ENCODE measurements at places on chromosomes 6 and 20.

GRCh38 chr6:85674604-85675003 lies 31.9 kb upstream of the SYNCRIP start:
- no peak for DNase-seq
- H3K4me3 ChIP-seq, result peak overlapping the region; percentile 100
- H3K27me3 ChIP-seq, result peaks cover 4% of the 10 kb centered on the region
- H3K4me1 ChIP-seq, result peaks cover 76% of the 10 kb centered on the region

GRCh38 chr6:21180155-21180554 lies 413.4 kb upstream of the SOX4 start:
- no peak for DNase-seq
- no peak overlapping the region for H3K27ac ChIP-seq
- no peak overlapping the region for H3K4me3 ChIP-seq

DNA sequence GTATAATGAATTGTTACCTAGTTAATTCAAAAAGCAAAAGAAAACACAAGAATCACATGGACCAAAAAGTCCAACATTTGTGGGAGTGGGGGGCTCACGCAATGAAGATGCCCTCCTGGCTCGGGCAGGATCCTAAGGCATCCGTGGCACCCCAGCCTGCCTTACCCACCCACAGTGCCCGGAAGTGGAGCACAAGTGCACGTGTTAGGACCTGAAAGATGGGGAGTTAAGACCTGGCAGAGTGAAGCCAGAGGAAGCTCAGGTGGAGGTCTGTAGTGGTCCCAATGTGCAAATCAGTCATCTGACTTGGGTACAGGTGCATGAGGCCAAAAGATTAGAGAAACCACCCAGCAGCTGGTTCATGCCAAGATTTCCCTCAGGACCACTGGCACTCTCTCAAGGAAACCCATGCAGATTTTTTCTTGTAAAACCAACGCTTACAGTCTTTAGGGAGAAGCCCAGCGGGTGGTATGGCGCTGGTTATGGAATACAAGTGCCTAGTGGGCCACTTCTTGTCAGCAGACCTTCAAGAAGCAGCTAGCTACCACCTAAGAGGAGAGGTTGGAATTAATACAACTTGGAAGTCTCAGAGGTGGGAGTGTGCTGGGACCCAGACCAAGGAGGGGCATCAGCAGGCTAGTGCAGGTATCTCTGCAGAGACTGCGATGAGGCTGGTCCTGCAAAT lies 42.1 kb downstream of the BFSP1 start:
- H3K27ac ChIP-seq, result no peak overlapping the region
- DNase-seq, result no peak
- no peaks in the 10 kb centered on the region for H3K36me3 ChIP-seq
- H3K27me3 ChIP-seq, result peaks cover 4% of the 10 kb centered on the region
- no peaks in the 10 kb centered on the region for H3K4me1 ChIP-seq

- peak; percentile 43 for DNase-seq
- H3K27ac ChIP-seq, result no peak overlapping the region
- H3K27me3 ChIP-seq, result no peaks in the 10 kb centered on the region
- no peaks in the 10 kb centered on the region for H3K36me3 ChIP-seq
These were observed 141.1 kb downstream of the PDSS2 start for GRCh38 chr6:107318100-107318736.

DNA sequence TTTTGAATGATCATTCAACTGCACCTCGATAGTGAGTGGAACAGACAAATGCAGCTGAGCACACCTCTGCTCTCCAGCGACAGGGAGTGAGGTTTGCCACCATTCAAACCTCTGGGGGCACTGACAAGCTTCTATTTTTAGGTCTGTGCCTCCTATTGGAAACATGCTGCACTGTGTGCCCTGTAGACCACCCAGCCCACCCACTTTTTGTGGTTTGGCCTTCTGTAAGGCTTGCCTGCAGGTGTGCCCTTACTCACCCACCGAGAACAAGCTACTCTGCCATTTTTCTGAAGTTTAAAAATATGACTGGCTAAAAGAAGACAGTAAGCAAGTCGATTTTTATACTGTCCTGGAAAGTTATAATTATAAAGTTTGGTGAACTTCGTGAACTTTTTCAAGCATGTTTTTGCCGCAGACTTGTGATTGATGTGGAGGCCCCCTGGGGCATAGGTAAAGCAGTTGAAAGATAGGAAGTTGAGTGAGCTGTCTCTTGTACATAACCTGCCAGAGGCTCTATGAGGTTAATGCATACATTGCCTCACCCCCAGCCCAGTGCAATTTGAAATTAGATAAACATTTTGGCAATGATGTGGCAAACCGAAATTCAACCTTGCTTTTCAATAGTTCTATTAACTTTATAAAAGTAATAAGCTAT lies 53.8 kb downstream of the ADGRG6 start:
- peak overlapping the region; percentile 84 for H3K27ac ChIP-seq
- peak overlapping the region; percentile 54 for H3K4me3 ChIP-seq
- DNase-seq, result peak; percentile 40
- no peaks in the 10 kb centered on the region for H3K36me3 ChIP-seq
- H3K27me3 ChIP-seq, result no peaks in the 10 kb centered on the region

DNA sequence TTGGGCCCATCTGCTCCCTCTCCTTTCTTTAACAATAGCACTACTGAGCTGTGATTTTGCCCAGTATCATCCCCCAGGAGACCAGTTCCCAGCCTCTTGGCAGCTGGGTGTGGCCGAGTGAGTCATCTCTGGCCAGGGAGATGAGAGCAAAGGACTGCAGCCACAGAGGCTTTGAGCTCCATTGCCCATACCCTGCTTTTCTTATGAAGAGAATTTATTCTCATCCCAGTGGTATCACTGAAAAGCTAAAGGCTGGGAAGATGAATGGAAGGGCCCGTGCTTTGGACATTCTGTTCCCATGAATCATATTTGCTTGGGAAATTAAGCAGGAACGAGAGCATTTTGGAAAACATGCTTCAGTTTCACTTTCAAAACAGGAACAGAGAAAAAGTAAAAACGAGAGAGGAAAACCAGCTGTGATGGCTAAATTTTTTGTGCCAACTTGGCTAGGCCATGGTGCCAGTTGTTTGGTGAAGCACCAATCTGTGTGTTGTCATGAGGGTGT lies 14.9 kb downstream of the CST3 start:
- no peak overlapping the region for H3K4me3 ChIP-seq
- H3K27ac ChIP-seq, result no peak overlapping the region
- H3K27me3 ChIP-seq, result peaks cover 12% of the 10 kb centered on the region
- no peaks in the 10 kb centered on the region for H3K36me3 ChIP-seq
- no peak for DNase-seq
- H3K4me1 ChIP-seq, result peaks cover 11% of the 10 kb centered on the region

DNA sequence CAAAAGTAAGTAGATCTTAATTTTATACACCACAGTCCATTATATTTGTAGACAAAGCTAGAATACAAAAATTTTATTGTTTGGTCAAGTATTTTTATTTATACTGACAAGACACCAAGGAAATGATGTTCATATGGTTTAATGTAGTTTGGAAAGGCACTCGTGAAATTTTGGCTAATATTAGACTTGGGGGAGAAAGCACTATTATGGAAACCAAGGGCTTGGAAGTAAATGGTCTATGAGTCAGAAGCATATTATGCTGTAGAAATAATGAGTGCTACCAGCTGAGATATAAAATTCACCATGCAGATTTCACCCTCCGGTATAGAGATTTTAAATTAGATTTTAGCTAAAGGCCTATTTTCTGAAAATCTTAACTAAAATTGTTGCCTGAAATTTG lies 233.6 kb downstream of the KCNQ5 start:
- H3K27me3 ChIP-seq, result no peaks in the 10 kb centered on the region
- no peaks in the 10 kb centered on the region for H3K4me1 ChIP-seq
- no peak overlapping the region for H3K27ac ChIP-seq
- H3K4me3 ChIP-seq, result no peak overlapping the region

DNA sequence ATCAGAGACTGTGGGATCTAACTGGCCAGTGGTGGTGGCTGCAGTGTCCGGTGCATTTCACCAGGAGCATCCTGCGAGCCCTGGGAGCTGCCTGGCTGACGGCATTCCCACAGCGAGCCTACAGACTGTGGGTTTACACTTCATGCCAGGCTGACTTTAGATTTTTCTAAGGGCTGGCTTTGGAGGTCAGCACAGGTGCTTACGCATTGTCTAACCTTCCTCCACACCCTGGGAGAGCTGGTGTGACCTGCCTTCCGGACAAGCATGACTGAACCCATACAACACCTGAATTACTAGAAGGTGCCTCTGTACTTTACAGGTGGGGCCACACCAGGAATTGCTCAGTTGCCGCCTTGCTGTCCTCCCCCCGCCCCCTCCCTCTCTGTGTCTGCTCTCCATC lies 96.2 kb downstream of the RREB1 start:
- H3K4me3 ChIP-seq, result no peak overlapping the region
- H3K27ac ChIP-seq, result no peak overlapping the region
- peaks cover 22% of the 10 kb centered on the region for H3K36me3 ChIP-seq
- H3K4me1 ChIP-seq, result peaks cover 23% of the 10 kb centered on the region

DNA sequence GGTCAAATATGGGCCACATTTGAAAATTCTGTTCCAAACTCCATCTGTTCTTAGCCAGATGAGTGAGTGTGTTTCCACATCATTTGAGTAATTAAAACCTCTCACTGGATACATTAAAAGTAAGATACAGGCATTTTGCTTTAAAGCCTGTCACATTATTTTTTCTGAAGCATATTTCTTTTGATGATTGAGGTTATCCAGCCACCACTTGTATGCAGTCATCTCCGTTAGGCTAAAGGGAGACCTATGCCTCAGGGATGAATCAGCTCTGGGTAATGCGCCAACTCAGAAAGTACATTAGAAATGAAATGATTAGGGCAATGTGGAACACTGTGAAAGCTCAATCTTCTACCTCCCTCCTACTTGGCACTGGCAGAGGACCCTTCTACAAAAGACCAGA lies 90.7 kb downstream of the SNAP25 start:
- H3K27me3 ChIP-seq, result peaks cover 20% of the 10 kb centered on the region
- H3K4me1 ChIP-seq, result peaks cover 7% of the 10 kb centered on the region
- no peak overlapping the region for H3K4me3 ChIP-seq
- no peak for DNase-seq
- H3K36me3 ChIP-seq, result no peaks in the 10 kb centered on the region
- no peak overlapping the region for H3K27ac ChIP-seq

GRCh38 chr6:31479933-31480535 lies 17.9 kb upstream of the MICB start:
- H3K4me3 ChIP-seq, result no peak overlapping the region
- no peaks in the 10 kb centered on the region for H3K36me3 ChIP-seq
- H3K27me3 ChIP-seq, result no peaks in the 10 kb centered on the region
- H3K27ac ChIP-seq, result no peak overlapping the region
- H3K4me1 ChIP-seq, result peaks cover 2% of the 10 kb centered on the region
- no peak for DNase-seq

DNA sequence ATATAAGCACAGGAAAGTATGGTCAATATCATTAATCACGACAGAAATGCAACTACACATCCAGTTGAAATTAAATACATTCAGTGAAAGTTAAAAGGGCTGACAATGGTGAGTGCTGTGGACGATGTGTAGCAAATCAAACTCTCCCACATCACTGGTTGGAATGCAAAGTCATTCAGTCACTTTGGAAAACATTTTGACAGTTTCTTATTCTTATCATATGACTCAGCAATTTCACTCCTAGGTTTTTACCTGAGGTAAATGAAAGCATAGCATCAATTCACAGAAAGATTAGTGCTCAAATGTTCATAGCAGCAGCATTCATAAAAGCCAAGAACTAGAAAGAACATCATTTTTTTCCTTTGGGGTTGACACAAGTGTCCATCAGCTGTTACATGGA lies 28.6 kb upstream of the SAMD5 start:
- H3K4me1 ChIP-seq, result no peaks in the 10 kb centered on the region
- H3K4me3 ChIP-seq, result no peak overlapping the region
- no peak for DNase-seq
- no peaks in the 10 kb centered on the region for H3K36me3 ChIP-seq
- no peak overlapping the region for H3K27ac ChIP-seq

DNA sequence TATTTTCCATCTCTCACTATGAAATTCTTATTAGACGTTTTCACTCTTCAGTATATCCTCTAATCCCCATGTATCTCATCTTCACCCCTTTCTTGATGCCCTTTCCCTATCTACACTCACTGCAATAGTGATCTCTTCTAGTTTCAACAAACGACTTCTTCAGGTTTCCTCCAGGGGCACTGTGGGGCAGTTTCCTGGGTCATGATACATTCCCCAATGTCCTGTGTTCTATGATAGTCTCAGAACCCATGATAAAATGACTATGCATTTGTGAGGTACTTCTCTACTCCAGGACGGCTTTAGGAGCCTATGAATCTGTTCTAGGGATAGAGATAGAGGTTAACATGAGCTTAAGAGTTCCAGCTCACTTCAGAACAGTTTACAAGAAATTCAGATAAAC lies 183.3 kb downstream of the FOXC1 start:
- no peaks in the 10 kb centered on the region for H3K36me3 ChIP-seq
- no peaks in the 10 kb centered on the region for H3K27me3 ChIP-seq
- no peak overlapping the region for H3K4me3 ChIP-seq
- DNase-seq, result no peak
- peaks cover 13% of the 10 kb centered on the region for H3K4me1 ChIP-seq
- H3K27ac ChIP-seq, result no peak overlapping the region

GRCh38 chr6:16725145-16725864 lies 36.0 kb downstream of the ATXN1 start:
- peak overlapping the region; percentile 40 for H3K27ac ChIP-seq
- H3K4me3 ChIP-seq, result no peak overlapping the region
- H3K36me3 ChIP-seq, result peaks cover 4% of the 10 kb centered on the region

DNA sequence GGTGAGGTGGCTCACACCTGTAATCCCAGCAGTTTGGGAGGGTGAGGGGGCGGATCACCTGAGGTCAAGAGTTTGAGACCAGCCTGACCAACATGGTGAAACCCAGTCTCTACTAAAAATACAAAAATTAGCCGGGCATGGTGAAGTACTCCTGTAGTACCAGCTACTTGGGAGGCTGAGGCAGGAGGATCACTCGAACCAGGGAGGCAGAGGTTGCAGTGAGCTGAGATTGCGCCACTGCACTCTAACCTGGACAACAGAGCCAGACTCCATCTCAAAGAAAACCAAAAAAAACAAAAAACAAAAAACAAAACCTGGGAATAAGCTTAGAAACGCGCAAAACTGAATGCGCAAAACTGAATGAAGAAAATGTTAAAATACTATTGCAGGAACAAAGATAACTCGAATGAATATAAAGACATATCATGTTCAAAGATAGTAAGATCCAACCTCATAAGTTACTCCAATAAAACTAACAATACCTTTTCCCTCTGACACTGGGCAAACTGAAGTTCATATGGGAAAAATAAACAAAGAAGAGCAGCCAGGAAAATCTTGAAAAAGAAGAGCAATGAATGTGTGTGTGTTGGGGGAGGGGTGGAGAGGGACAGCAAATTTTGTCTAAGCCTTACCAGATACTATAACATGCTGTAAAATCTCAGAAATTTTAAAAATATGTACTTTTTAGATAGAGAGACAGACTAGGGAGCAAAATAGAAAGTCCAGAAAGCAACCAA lies 101.0 kb upstream of the BEND3 start:
- no peak overlapping the region for H3K4me3 ChIP-seq
